Thoracic aorta (tissue), 2 donors: ENCODE measurements at places on chromosomes 12 and 14.

DNA sequence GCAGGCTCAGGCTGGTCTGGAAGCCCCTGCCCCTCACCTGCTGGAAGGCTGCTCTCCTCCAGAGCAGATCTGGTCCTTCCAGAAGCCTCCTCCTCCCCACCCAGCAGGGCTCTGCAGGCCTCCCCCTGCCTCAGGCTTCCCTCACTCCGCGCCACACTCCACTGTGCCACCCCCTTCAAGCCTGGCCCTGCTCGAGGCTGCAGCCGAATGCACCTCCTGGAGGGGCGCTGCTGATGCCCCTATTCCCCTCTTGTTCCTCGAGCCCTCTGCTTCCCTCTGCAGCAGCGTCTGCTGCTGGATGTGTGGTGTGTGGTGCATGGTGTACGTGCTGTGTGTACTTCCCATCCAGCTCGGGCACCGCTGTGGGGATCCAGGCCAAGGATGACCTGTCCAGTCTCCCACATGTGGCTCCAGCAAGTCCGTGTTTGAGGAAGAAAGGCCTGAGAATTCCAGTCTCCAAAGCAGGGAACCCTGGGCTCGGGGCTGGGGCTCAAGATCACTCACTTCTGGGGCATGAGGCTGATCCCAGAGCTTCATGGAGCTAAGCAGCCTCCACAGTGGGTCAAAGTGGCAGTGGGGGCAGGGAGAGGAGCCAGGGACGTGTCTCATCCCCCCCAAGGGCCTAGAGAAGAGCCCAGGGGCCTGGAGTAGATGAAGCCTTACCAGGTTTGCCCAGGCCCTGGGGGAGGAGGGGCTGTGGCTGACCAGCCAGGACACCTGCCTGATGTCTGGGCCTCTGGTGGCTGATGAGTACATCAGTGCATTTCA lies 136.0 kb upstream of the C14orf180 start:
- DNase-seq, result no peak
- H3K27ac ChIP-seq, result no peak overlapping the region
- H3K36me3 ChIP-seq, result no peaks in the 10 kb centered on the region
- H3K4me1 ChIP-seq, result no peaks in the 10 kb centered on the region
- no peaks in the 10 kb centered on the region for H3K27me3 ChIP-seq

DNA sequence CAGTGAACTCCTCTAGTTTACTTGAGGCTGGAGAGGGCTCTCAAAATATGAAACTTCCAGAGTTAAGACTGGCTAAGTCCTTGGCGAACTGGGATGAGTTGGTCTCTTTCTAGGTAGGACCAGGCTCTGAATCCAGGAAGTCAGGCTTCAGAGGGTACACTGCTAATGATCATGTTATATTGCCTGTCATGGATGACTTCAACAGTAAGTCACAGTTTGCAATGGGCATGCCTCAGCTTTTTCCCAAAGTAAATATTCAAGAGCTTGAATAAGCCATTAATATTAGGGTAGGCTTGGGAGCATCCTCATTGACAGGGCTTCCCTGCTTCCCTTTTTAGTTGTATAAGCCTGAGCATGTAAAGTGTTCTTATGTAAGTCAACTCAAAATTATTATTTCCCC lies 61.7 kb upstream of the PTHLH start:
- H3K27me3 ChIP-seq, result no peaks in the 10 kb centered on the region
- DNase-seq, result no peak
- no peak overlapping the region for H3K4me3 ChIP-seq
- H3K36me3 ChIP-seq, result no peaks in the 10 kb centered on the region
- H3K27ac ChIP-seq, result no peak overlapping the region
- no peaks in the 10 kb centered on the region for H3K4me1 ChIP-seq

- peaks cover 11% of the 10 kb centered on the region for H3K36me3 ChIP-seq
- no peak overlapping the region for H3K27ac ChIP-seq
- no peaks in the 10 kb centered on the region for H3K27me3 ChIP-seq
- DNase-seq, result no peak
Observed at GRCh38 chr12:1108276-1108675, 117.3 kb downstream of the ERC1 start.

- no peak for DNase-seq
- no peaks in the 10 kb centered on the region for H3K27me3 ChIP-seq
- peaks cover 14% of the 10 kb centered on the region for H3K4me1 ChIP-seq
- no peak overlapping the region for H3K27ac ChIP-seq
- no peaks in the 10 kb centered on the region for H3K36me3 ChIP-seq
Observed at GRCh38 chr14:93880021-93880820, 46.9 kb upstream of the FAM181A start.

GRCh38 chr12:28172434-28173030 lies 17.7 kb upstream of the CCDC91 start:
- H3K27ac ChIP-seq, result no peak overlapping the region
- H3K4me3 ChIP-seq, result no peak overlapping the region
- DNase-seq, result no peak
- H3K36me3 ChIP-seq, result no peaks in the 10 kb centered on the region
- no peaks in the 10 kb centered on the region for H3K27me3 ChIP-seq

DNA sequence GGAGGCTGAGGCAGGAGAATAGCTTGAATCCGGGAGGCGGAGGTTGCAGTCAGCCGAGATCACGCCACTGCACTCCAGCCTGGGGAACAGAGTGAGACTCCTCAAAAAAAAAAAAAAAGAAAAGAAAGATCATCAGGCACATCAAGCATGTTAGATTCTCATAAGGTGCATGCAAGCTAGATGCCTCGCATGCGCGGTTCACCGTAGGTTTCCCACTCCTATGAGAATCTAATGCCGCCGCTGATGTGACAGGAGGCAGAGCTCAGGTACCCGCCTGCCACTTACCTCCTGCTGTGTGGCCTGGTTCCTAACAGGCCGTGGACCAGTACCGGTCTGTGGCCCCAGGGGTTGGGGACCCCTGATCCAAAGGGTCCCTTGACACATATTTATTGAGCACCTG lies 7.0 kb downstream of the ACVR1B start:
- no peak overlapping the region for H3K27ac ChIP-seq
- no peaks in the 10 kb centered on the region for H3K36me3 ChIP-seq
- H3K27me3 ChIP-seq, result no peaks in the 10 kb centered on the region
- no peak for DNase-seq
- peaks cover 41% of the 10 kb centered on the region for H3K4me1 ChIP-seq
- H3K4me3 ChIP-seq, result no peak overlapping the region

GRCh38 chr14:53640695-53641094 lies 315.9 kb downstream of the BMP4 start:
- H3K27me3 ChIP-seq, result no peaks in the 10 kb centered on the region
- H3K36me3 ChIP-seq, result no peaks in the 10 kb centered on the region
- no peak overlapping the region for H3K4me3 ChIP-seq
- no peaks in the 10 kb centered on the region for H3K4me1 ChIP-seq
- DNase-seq, result no peak

DNA sequence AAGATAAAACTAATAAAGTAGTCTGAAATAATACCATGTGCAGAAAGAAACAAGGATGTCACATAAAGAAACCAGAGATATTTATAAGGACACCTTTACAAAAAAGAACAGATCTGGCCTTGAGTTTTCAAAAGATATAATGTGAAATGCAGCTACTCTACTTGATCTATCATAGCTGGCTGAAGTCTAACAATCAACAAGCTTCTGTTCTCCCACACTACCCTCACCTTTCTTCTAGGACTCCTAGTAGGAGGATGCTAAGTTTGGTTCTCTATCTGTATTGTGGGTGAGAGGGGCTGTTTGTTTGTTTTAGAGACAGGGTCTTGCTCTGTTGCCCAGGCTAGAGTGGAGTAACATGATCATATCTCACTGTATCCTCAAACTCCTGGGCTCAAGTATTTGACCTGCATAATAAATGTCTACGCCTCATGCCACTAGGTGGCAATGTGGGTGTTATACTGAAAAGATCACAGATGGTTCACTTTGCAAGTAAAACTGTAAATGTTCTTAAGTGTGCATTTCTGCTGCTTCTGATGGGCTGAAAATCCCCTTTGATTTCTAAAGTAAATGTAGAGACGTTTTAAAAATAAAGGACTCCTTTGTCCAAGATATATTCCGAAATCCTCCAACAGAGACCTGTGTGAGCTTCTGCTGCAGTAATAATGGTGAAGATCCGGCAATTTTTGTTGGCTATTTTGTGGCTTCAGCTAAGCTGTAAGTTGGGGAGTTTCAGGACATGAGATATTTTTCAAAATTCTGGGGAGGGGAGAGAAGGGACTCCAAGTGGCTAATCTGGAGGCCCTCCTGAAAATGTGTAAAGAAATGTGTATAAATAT lies 269.3 kb downstream of the DAD1 start:
- H3K27ac ChIP-seq, result no peak overlapping the region
- H3K27me3 ChIP-seq, result no peaks in the 10 kb centered on the region
- H3K4me3 ChIP-seq, result no peak overlapping the region
- H3K4me1 ChIP-seq, result no peaks in the 10 kb centered on the region
- H3K36me3 ChIP-seq, result no peaks in the 10 kb centered on the region

GRCh38 chr12:28192125-28192524 lies 1.9 kb downstream of the CCDC91 start:
- no peaks in the 10 kb centered on the region for H3K36me3 ChIP-seq
- H3K4me3 ChIP-seq, result no peak overlapping the region
- DNase-seq, result no peak
- H3K27me3 ChIP-seq, result no peaks in the 10 kb centered on the region
- no peak overlapping the region for H3K27ac ChIP-seq
- peaks cover 17% of the 10 kb centered on the region for H3K4me1 ChIP-seq

GRCh38 chr12:53221203-53222080 lies 10.6 kb downstream of the RARG start:
- no peak for DNase-seq
- no peaks in the 10 kb centered on the region for H3K27me3 ChIP-seq
- peak overlapping the region; percentile 82 for H3K4me3 ChIP-seq
- H3K4me1 ChIP-seq, result peaks cover 65% of the 10 kb centered on the region
- no peaks in the 10 kb centered on the region for H3K36me3 ChIP-seq

DNA sequence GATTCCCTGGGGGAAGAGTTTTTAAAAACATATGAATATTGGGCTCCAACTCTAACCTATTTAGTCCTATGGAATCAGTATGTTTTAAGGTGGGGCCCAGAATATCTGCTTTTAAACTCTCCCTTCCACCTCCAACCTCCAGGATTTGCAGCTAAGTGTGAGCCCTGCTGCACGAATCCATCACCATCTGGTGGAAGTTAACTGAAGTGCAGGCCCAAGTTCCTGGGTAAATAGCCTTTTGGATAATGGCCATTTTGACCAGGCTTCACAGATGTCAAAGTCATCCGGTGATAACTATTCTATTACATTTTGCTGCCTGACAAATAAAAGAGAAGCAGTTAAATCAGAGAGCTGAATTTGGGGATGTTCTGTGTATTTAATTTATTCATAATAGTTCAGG lies 58.1 kb upstream of the RMST start:
- H3K4me3 ChIP-seq, result no peak overlapping the region
- DNase-seq, result no peak
- no peaks in the 10 kb centered on the region for H3K27me3 ChIP-seq
- no peaks in the 10 kb centered on the region for H3K4me1 ChIP-seq

- H3K27me3 ChIP-seq, result no peaks in the 10 kb centered on the region
- peak overlapping the region; percentile 72 for H3K27ac ChIP-seq
Observed at GRCh38 chr12:130127912-130128789, 34.1 kb upstream of the FZD10 start.

DNA sequence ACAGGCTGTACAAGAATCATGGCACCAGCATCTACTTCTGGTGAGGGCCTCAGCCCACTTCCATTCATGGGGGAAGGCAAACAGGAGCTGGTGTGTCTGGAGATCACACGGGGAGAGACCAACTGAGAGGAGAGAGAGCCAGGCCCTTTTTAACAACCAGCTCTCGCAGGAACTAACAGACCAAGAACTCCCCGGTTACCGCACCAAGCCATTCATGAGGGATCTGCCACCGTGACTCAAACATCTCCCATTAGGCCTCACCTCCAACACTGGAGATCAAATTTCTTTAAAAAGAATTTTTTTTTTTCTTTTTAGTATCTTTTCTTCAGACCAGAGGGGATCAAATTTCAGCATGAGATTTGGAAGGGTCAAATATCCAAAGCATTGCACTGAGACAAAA lies 16.7 kb upstream of the AQP2 start:
- H3K27me3 ChIP-seq, result no peaks in the 10 kb centered on the region
- no peaks in the 10 kb centered on the region for H3K4me1 ChIP-seq
- H3K36me3 ChIP-seq, result no peaks in the 10 kb centered on the region
- H3K27ac ChIP-seq, result no peak overlapping the region

- H3K36me3 ChIP-seq, result no peaks in the 10 kb centered on the region
- peak overlapping the region; percentile 73 for H3K4me3 ChIP-seq
- no peak for DNase-seq
- no peak overlapping the region for H3K27ac ChIP-seq
- peaks cover 12% of the 10 kb centered on the region for H3K4me1 ChIP-seq
Observed at GRCh38 chr12:131828671-131829355, 620 bp downstream of the MMP17 start.

DNA sequence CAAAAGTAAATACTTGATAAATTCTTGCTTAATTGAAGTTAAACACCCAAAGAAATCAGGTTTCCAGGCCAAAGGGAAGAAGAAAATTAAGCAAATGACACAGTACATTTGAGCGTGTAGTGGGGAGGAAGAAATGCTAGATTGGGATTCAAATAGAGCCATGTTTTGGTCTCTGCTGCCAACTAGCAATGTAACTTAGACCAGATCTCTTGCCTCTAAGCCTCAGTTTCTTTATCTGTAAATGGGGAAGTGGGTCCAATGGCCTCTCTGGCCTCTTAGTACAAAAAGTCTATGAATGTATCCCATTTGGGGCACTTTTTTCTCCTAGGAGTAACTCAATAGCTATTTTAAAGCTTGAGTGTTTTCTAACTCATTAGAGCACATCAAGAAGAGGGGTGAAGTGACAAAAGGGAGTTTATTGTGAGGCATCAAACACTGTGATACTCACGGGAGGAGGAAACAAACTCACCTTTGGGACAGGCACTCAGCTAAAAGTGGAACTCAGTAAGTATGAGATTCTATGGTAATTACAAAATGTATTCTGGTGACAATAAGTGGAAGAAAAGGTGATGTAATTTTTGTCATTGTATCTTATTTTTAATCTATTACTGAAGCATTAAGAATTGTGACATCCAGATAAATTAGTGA lies 55.8 kb downstream of the DAD1 start:
- H3K36me3 ChIP-seq, result no peaks in the 10 kb centered on the region
- DNase-seq, result no peak
- no peak overlapping the region for H3K4me3 ChIP-seq
- H3K27me3 ChIP-seq, result no peaks in the 10 kb centered on the region
- H3K4me1 ChIP-seq, result peaks cover 16% of the 10 kb centered on the region

DNA sequence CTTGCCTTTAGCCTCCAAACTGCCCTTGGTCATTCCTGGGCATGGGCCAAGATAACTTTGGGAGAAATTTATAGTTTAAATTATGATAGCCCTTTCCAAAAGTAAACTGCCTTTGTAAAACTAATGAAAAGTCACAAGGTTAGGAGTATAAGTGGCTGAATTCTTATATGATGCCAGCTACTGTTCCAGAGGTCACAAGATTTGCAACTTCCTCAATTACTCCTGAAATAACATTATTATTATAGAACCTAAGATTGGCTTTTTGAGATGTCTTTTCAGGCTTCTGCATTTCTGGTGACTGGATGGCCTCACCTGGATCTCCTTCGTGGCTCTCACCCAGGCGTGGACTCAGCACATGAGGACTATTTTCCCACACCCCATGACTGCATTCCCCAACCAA lies 55.0 kb downstream of the OSBPL8 start:
- H3K4me1 ChIP-seq, result no peaks in the 10 kb centered on the region
- DNase-seq, result no peak
- no peak overlapping the region for H3K27ac ChIP-seq
- H3K4me3 ChIP-seq, result no peak overlapping the region

- no peak overlapping the region for H3K27ac ChIP-seq
- no peaks in the 10 kb centered on the region for H3K27me3 ChIP-seq
- no peaks in the 10 kb centered on the region for H3K36me3 ChIP-seq
Observed at GRCh38 chr12:18254081-18254480, 7.2 kb upstream of the PIK3C2G start.
